ENCODE measurements at places on chromosomes 12 and 14.
A peak's percentile ranks its signal among the peaks of the same experiment; 100 is the strongest.

DNA sequence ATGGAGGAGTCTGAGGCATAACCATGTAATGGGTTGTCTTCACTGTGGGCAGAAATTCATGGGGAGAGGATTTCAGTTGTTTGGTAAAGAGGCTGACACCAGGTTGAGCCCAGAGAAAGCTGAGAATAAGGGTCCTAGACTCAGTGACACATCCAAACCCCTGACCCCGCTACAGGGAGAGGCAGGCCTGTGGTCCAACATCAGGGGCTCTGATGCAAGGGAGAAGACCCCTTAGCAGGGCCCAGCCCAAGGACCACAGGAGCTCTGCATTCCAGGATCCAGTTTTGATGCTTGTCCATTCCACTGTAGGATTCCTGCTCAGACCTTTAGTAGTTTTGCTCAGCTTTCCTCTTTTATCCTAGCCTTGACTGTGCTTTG, 15.5 kb downstream of the GPR68 start:
- DNase-seq: no peak

- DNase-seq: no peak
These were observed 18.0 kb downstream of the LRRC74A start for GRCh38 chr14:76844223-76844622.

- no peak for DNase-seq
These were observed 3.7 kb upstream of the CLBA1 start for GRCh38 chr14:104981699-104982541.

DNA sequence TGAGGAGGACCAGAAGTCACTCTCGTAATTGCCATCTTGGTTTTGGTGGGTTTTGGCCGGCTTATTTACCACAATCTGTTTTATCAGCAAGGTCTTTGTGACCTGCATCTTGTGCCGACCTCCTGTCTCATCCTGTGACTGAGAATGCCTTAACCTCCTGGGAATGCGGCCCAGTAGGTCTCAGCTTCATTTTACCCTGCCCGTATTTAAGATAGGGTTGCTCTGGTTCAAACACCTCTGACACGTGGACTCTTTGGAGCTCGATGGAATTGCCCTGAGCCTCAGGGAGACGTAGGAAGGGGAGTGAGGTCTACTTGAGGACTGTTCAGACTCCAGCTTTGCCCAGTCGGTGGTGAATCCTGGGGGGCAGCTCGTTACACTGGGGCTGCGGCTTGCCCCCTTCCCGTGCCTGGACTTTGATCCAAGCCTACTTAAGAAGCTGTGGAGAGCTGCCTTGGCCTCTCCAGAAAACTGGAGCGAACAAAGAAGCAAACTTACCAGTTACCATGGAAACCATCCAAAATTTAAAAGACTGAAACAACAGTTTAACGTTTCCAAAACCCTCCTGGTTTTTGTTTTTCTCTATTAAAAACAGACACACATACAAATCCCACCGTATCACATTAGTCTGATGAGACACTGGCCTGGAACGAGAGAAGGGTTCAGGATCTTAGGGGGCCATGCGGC, 28.0 kb downstream of the CALM1 start:
- DNase-seq: no peak

DNA sequence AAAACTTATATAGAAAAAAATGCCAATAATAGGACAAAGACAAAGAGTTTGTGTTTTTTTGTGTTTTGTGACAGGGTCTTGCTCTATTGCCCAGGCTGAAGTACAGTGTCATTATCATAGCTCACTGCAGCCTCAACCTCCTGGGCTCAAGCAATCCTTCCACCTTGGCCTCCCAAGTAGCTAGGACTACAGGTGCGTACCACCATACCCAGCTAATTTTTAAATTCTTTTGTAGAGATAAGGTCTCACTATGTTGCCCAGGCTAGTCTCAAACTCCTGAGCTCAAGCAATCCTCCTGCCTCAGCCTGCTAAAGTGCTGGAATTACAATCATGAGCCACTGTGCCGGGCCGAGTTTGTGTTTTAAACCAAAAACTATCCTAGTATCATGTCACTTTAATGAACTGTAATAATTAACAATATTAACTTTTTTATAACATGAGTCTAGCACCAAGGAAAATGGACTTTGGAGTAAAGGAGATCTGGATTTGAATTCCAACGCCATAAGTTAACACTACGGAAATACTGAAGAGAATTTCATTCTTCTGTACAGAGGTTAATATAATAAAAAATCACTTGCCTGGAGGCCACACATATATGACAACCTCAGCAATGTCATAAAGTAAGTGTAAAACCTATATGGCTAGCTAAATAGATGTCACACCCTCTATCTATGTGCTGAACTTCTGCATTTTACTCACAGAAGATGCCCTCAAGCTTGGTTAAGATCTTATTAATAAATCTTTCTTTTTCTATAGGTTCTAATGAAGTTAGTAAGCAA, 53.2 kb downstream of the EPS8 start:
- no peak for DNase-seq

- DNase-seq: no peak
These were observed 159.2 kb downstream of the PAH start for GRCh38 chr12:102757882-102758226.

- DNase-seq: no peak
These were observed 767.2 kb downstream of the VRK1 start for GRCh38 chr14:97564334-97564733.

DNA sequence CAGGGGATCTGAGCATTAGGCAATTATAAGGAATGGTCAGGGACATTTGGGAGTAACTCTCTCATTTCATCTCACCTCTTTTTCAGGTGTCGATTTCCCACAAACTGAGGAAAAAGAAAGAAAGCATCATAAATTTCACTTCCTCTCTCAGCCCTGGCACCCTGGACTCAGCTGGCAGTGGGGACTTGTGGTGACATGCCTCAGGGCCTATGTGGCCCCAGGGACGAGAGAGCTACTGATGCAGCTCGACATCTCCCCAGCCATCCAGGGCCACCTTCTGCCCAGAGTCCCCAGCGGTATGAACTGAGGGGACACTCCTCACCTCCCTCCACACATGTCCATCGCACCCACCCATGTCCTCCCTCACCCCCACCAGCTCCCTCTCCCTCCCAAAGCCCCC, 11.7 kb downstream of the TNFRSF1A start:
- DNase-seq: no peak

DNA sequence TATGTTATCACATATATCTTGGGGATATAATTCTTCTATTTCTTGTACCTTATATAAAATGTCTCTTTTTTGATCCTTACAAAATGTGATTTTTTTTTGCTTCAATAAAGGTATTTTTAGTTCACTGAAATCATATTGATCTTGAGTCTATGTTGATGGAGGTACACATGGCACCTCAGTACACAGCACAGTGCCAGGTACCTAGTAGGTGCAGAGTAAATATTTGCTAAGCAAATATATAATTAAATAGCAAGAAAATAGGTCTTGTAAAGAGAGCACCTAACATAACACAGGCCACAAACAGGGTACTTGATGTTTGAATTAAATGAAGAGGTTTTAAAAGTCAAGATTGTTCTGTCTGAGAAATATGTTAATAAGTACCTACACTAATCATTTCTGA, 69.7 kb downstream of the CIT start:
- no peak for DNase-seq

DNA sequence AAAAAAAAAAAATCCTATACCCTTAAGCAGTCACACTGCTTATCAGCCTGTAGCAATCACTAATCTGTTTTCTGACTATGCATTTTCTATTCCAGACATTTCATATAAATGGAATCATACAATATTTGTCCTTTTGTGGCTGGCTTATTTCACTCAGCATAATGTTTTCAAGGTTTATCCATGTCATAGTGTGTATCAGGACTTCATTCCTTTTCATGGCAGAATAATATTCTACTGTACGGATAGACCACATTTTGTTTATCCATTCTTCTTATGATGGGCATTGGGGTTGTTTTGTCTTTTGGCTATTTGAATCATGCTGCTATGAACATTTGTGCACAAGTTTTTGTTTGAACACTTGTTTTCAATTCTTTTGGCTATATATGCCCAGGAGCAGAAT, 8.6 kb upstream of the KSR2 start:
- no peak for DNase-seq

DNA sequence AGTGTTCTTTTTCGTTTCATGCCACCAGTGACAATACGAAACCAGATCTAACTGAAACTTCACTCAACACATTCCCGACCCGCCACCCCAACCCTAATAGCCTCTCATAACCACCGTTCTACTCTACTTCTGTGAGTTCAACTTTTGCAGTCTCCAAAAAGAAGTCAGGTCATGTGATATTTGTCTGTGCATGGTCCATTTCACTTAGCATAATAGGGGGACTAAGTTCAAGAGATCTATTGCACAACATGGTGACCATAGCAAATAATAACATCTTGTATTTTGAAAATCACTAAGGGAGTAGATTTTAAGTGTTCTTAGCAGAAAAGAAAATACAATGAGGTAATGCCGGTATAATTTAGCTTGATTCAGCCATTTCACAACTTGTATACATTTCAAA, 376.4 kb downstream of the DIO2 start:
- DNase-seq: no peak

- no peak for DNase-seq
These were observed 72.3 kb downstream of the ACADS start for GRCh38 chr12:120797677-120798642.

DNA sequence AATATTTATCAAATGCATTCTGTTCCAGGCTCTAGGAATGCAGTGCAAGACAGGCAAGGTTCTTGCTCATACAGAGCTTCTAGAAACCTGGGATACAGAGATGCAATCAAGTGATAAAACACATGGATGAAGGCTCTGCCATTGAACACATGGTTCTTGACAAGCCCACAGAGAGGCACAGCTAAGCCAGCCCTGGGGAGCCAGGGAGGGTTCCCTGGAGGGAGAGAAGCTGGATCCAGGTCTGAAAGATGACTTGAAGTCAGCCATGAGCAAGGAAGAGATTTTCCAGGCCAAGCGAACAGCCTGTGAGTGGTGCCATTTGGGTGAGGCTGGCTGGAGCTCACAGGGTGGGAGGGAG, 66.2 kb downstream of the IRF2BPL start:
- DNase-seq: no peak

DNA sequence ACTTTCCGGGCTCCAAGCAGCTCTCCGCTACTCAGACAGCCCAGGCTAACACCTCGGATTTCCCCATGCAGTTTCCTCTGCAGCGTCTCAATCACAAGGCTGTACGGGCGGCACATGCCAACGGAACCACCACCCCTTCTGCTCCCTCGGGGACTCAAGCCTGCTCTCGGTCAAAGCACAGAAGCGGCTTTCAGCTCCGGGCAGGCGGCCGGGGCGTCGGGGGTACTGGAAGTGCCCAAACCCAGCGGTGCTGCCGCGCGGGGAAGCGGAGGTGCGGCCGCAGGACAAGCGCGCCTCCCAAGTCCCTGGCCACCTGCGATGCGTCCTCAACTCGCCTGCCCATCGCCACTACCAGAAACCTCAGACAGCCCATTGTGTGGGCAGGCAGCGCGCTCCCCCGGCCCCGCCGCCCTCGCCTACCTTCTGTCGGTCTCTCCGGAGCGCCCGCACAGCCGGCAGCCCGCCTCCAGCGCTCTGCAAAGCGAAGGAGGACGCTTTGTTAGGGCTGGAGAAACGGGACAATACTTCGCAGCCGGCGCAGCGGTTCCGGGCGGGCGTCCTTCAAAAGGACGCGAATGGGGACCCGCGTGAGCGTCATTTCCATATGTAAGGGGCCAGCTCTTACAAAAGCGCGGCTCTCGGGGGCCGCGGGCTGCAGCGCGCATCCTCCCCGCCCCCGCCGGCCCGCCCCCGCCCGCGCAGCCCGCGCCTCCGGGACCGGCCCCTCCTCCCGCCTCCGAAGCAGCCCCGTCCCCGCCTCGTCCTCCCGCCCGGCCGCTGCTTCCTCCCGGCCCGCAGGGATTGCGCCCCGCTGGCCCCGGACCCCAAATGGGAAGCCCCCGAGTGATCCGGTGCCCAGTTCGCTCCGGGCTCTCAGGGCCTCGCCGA, 674 bp downstream of the NIN start:
- DNase-seq: peak; percentile 53

- no peak for DNase-seq
These were observed 901 bp upstream of the FAIM2 start for GRCh38 chr12:49904601-49905000.

- no peak for DNase-seq
These were observed 135.2 kb downstream of the APAF1 start for GRCh38 chr12:98780261-98780660.

- no peak for DNase-seq
These were observed 41.3 kb downstream of the LMO3 start for GRCh38 chr12:16564675-16565074.

- no peak for DNase-seq
These were observed 5.9 kb upstream of the DEGS2 start for GRCh38 chr14:100165376-100165775.

GRCh38 chr12:1471224-1471623, 123.2 kb downstream of the FBXL14 start:
- DNase-seq: no peak

DNA sequence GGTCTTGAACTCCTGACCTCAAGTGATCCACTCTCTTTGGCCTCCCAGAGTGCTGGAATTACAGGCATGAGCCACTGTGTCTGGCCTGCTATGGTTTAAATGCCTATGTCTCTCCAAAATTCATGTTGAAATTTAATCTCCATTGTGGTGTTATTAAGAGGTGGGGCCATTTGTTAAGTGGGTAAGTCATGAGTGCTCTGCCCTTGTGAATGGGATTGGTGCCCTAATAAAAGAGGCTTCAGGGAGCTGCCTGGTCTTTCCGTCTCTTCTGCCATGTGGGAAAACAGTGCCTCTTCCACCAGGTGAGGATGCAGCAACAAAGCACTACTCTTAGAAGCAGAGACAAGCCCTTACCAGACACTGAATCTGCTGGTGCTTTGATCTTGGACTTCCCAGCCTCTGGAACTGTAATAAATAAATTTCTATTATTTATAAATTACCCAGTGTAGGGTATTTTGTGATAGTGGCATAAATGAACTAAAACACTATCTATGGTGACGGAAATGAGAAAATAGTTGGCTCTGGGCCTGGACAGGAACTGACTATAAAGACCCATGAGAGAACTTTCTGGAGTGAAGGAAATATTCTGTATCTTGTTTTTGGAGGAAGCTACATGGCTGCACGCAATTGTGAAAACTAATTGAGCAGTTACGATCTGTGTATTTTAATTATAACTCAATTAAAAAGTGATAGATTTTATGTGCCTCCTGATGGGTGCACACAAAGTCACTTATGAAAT, 12.1 kb upstream of the ATP23 start:
- no peak for DNase-seq

GRCh38 chr14:53516261-53516774, 363.2 kb upstream of the DDHD1 start:
- no peak for DNase-seq

DNA sequence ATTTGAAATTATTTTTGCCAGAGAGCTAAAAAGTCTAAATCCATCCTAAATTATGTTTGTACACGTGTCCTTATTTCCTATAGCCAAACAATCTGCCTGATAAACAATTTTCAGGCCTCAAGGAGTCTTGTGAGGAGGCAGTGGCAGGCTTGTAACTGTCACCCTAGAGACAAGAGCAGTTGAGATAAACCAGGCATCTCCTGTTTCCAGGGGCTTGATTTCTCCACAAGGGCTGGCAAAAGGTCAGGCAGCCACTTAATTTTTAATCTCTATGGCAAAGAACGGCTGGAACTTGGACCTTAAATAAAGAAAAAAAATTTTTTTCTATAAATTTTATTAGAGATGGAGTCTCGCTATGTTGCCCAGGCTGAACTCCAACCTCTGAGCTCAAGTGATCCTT, 15.5 kb downstream of the PKP2 start:
- no peak for DNase-seq

Data from caudate nucleus (tissue), 63 donors.